ENCODE measurements at places on chromosomes 3 and 15. TPM values are rescaled to one million over a fixed set of nuclear protein-coding genes. Genes with fewer than 3 reads are reported as not detected.

The CACNA1D gene
- 1.5 TPM for total RNA-seq

DNA sequence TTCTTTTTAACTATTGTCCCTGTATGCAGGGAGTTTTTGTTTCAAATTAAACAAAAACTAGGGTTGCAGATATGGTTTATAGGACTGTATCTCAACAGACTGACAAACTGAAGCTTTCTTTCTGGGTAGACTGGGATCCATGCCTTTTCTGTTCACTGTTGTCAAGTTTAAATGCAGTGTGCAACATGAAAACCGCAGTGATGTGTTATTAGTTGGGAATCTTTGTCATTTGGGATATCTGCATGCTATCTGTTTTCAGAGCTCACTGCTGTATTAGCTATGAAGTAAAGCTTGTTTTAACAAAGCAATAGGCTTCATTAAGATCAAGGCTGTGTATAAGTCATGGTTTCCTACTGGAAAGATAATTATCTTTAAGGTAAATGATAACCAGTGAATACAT is 21.4 kb upstream of the MCF2L2 start:
- no peak for DNase-seq
- H3K27me3 ChIP-seq: no peaks in the 10 kb centered on the region
- no peak overlapping the region for H3K4me3 ChIP-seq

The OTOL1 gene
- not detected for total RNA-seq

GRCh38 chr15:47206358-47206978 is 510.8 kb upstream of the SEMA6D start:
- H3K27ac ChIP-seq: no peak overlapping the region
- H3K27me3 ChIP-seq: no peaks in the 10 kb centered on the region
- no peak overlapping the region for H3K4me3 ChIP-seq

- no peak for DNase-seq
- H3K36me3 ChIP-seq: no peaks in the 10 kb centered on the region
- no peak overlapping the region for H3K4me3 ChIP-seq
- no peaks in the 10 kb centered on the region for H3K4me1 ChIP-seq
- H3K27me3 ChIP-seq: no peaks in the 10 kb centered on the region
Observed at GRCh38 chr15:71701808-71702207, 108.5 kb upstream of the NR2E3 start.

DNA sequence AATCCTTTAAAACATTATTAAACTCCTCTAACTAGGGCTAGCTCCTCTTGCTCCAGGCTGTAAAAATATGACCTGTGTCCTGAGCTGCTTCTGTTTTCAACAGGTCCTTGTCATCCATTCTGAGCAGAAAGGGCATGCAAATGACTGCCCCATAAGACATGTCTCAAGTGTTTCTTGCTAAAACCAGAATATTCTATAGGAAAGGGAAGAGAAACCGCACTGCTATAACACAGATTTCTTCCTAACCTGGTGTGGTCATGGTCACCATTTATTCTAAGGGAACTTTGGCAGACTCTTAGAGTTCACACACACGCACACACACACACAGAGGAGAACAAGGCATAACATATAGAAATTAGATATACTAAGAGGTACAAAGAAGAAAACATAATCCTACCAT is 34.2 kb upstream of the B3GNT5 start:
- H3K27me3 ChIP-seq: no peaks in the 10 kb centered on the region
- H3K27ac ChIP-seq: no peak overlapping the region
- no peaks in the 10 kb centered on the region for H3K4me1 ChIP-seq
- no peaks in the 10 kb centered on the region for H3K36me3 ChIP-seq

GRCh38 chr3:178056868-178057267 is 479.4 kb upstream of the KCNMB2 start:
- no peaks in the 10 kb centered on the region for H3K27me3 ChIP-seq
- no peak overlapping the region for H3K4me3 ChIP-seq
- DNase-seq: no peak
- H3K36me3 ChIP-seq: no peaks in the 10 kb centered on the region
- peaks cover 3% of the 10 kb centered on the region for H3K4me1 ChIP-seq

The PLSCR5 gene
- total RNA-seq: not detected

- no peaks in the 10 kb centered on the region for H3K4me1 ChIP-seq
- no peaks in the 10 kb centered on the region for H3K27me3 ChIP-seq
Observed at GRCh38 chr15:81152339-81152738, 18.3 kb downstream of the CFAP161 start.

DNA sequence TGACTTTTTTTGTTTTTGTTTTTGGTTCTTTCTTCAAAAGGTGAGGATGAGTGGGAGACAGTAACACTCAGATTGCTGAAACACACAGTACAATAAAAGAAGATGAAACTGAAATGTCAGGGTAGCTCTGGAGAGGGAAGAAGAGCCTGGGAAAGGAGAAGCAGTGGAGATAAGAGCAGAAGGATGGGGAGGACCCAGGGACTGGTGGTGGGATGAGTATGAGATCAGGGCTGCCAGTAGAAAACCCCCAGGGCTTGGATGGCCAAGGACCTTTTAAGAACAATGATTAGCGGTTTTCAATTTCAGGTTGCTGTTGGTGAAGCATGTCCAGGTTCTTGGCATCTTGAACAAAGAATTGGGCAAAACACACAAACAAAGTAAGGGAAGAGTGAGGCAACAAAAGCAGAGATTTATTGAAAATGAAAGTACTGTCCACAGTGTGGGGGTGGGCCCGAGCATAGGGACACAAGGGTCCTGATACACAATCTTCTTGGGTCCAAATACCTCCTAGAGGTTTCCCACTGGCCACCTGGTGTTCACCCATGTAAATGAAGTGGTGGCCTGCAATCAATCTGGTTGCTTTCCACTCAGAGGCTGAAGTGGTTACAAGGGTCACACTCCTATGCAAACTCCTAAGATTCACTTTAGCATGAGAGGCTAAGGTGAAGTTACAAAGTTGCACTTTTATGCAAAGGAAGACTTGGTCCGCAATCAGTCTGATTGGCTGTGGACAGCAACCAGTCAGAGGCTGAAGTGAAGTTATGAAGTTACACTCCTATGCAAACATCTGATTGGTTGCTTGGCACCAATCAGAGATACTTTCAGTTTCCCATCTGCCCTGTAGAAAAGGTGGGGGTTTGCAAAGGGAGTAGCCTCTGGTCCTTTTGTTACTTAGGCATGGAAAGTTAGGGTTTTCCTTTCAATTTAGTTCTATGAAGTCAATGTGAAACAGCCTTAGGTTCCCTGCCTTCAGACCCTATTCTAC is 26.1 kb upstream of the MFSD1 start:
- peaks cover 7% of the 10 kb centered on the region for H3K4me1 ChIP-seq
- H3K27me3 ChIP-seq: no peaks in the 10 kb centered on the region
- H3K4me3 ChIP-seq: no peak overlapping the region
- DNase-seq: no peak
- H3K27ac ChIP-seq: no peak overlapping the region

- DNase-seq: peak; percentile 61
- H3K36me3 ChIP-seq: no peaks in the 10 kb centered on the region
- peak overlapping the region; percentile 93 for H3K27ac ChIP-seq
- peaks cover 78% of the 10 kb centered on the region for H3K4me1 ChIP-seq
Observed at GRCh38 chr15:40338041-40338657, 2.6 kb downstream of the CCDC9B start.

DNA sequence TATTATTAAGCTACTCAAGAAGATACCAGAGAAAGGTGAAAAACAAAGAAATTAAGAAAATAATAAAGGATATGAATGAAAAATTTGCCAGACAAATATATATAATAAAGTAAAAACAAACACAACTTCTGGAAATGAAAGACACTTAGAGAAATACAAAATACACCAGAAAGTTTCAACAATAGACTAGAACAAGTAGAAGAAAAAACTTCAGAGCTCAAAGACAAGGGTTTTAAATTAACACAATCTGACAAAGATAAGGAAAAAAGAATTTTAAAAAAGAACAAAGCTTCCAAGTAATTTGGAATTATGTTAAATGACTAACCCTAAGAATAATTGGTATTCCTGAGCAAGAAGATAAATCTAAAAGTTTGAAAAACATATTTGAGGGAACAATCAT is 135.3 kb downstream of the PLCH1 start:
- no peak overlapping the region for H3K4me3 ChIP-seq
- H3K27me3 ChIP-seq: no peaks in the 10 kb centered on the region
- H3K4me1 ChIP-seq: no peaks in the 10 kb centered on the region
- H3K27ac ChIP-seq: no peak overlapping the region
- DNase-seq: no peak

- H3K4me3 ChIP-seq: no peak overlapping the region
- no peaks in the 10 kb centered on the region for H3K36me3 ChIP-seq
- no peak for DNase-seq
- H3K27me3 ChIP-seq: no peaks in the 10 kb centered on the region
Observed at GRCh38 chr3:89252016-89252415, 144.6 kb downstream of the EPHA3 start.

The ALS2CL gene
- total RNA-seq: 41.7 TPM

The DNASE1L3 gene
- 2.3 TPM for total RNA-seq

GRCh38 chr3:140430494-140430893 is 247.4 kb upstream of the TRIM42 start:
- H3K27ac ChIP-seq: no peak overlapping the region
- H3K27me3 ChIP-seq: no peaks in the 10 kb centered on the region
- no peaks in the 10 kb centered on the region for H3K36me3 ChIP-seq
- H3K4me3 ChIP-seq: no peak overlapping the region

DNA sequence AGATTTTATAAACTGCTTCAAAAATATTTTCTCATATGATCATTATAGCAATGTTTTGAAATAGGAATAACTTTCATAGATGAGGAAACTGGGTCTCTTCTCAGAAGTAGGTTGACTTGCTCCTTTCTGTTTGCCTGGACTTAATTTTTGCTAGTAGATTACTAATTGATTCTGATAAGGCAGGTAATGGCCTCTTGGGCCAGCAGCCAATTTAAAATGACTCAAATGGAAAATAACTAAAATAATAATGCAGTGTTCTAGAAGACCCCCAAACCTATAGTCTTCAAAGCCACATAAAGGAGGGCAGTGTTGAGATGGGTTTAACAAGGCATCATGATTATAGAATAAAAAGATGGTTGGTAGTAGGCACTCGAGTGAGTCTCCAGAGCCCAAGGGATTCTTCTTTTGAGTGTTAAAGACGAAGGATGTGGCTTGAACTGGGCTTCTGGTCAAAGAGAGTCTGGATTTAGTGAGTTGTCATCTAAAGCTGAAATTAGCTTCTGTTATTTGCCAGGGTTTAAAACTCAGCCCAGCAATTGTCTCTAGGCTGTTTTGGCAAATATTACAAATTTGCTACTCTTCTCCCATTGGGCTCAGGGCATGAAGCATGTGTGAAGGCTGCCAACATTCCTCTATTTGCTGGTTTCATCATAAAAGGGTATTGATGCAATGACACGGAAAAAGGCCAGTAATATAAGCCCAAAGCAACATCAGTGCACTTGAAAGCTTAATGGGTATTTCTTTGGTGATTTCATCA is 297.1 kb upstream of the MEIS2 start:
- no peaks in the 10 kb centered on the region for H3K4me1 ChIP-seq
- no peak overlapping the region for H3K27ac ChIP-seq
- DNase-seq: no peak
- no peaks in the 10 kb centered on the region for H3K27me3 ChIP-seq
- H3K4me3 ChIP-seq: no peak overlapping the region
- H3K36me3 ChIP-seq: no peaks in the 10 kb centered on the region

GRCh38 chr3:71585887-71586809 is 2.6 kb upstream of the FOXP1 start:
- peaks cover 12% of the 10 kb centered on the region for H3K4me1 ChIP-seq
- H3K36me3 ChIP-seq: no peaks in the 10 kb centered on the region

GRCh38 chr3:143064777-143065176 is 54.8 kb upstream of the CHST2 start:
- H3K4me3 ChIP-seq: no peak overlapping the region
- no peak overlapping the region for H3K27ac ChIP-seq
- H3K4me1 ChIP-seq: no peaks in the 10 kb centered on the region
- no peaks in the 10 kb centered on the region for H3K36me3 ChIP-seq
- H3K27me3 ChIP-seq: no peaks in the 10 kb centered on the region
- DNase-seq: no peak

DNA sequence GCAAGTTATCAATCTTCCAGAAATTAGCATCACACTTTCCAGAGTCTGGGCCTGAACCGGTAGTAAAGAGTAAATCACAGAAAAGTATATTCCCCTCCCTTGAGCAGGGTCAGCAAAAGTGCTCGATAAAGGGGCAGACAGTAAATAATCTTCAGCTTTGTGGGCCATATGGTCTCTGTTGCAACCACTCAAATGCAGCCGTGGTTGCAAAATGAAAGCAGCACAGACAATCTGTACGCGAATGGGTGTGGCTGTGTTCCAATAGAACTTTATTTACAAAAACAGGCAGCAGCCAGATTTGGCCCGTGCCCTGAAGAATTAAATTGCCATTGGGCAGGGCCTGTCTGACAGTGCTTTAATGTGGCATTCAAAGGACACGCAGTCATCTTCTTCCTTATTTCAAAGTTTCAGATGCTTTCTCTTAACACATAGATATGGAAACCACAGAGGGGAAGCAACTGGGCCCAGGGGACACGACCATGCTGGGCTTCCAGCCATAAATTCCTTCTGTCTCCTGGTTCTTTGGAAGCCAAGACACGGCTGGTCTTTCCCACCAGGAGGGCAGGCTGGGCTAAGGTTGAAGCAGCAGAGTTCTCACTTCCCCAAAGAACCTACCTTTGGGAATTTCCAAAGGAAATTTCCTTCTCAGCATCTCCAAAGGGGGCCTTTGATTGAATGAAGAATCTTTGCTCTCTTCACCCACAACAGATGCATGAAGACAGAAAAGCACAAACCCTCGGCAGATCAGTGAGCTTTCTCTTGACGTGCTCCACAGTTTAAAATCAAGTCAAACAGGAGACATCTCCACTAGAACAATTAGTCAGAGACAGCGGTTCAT is 489.8 kb upstream of the PROK2 start:
- H3K27me3 ChIP-seq: no peaks in the 10 kb centered on the region
- no peak for DNase-seq
- no peaks in the 10 kb centered on the region for H3K36me3 ChIP-seq
- no peak overlapping the region for H3K4me3 ChIP-seq

Data from thoracic aorta (tissue), 2 donors.